ENCODE measurements at places on chromosomes 3 and 15.
A peak's percentile ranks its signal among the peaks of the same experiment; 100 is the strongest.

DNA sequence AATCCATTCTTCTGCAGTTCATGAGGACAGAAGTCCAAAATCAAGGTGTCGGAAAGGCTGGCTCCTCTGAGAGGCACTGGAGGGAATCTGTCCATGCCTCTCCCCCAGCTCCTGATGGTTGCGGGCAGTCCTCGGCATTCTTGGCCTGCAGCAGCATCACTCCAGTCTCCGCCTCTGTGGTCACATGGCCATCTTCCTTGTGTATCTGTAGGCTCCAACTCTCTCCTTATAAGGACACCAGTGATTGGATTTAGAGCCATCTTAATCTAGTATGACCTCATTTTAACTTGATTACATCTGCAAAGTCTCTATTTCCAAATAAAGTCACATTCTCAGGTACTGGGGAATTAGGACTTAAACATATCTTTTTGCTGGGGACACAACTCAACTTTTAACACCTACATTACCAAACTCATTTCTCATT lies 56.0 kb upstream of the FLNB start:
- DNase-seq, result peak; percentile 60

GRCh38 chr3:39287216-39288164 lies 7.7 kb upstream of the CX3CR1 start:
- no peak for DNase-seq

- no peak for DNase-seq
Observed at GRCh38 chr15:89820666-89821611, 6.3 kb upstream of the ANPEP start.

DNA sequence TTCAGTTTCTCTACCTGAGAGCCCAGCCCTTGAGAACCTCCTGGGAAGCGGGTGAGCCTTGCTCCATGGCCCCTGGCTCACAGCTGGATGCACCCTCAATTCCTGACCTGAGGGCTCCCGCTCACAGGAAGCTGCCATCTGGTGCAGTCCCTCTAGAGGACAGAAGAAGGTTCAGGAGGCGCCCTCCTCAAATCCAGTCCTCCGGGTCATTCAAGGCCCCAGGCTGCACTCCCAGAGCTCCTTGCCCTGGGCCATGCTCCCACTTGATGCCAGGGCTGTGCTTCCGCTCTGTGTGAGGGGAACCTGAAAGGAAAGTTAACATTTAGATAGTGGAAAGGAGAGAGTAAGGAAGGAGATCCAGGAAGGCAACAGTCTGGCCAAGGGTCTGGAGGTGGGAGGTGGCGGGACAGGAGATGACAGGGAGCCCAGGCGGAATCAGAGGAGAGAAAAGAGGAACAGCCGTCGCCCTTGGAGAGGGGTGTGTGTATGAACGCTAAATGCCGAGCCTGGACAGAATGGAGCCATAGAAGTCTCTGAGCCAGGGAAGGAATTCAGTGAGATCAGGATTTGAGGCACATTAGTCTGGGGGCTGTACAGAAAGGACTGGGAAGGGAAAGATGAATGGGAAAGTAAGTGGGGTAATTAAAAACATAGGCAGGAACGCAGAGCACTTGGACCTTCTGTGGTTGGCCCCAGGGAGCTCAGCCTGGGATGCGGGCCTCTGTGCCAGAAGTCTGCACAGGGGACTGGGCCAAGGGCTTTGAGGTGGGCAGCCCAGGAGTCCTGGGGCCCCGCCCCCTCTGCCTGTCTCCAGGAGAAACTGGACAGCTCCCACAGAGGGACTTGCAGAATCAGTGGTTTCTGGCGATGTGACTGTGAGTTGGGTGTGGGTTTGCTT lies 26.1 kb downstream of the TBC1D21 start:
- DNase-seq, result no peak

GRCh38 chr3:197443506-197443905 lies 112.3 kb downstream of the BDH1 start:
- DNase-seq, result no peak

DNA sequence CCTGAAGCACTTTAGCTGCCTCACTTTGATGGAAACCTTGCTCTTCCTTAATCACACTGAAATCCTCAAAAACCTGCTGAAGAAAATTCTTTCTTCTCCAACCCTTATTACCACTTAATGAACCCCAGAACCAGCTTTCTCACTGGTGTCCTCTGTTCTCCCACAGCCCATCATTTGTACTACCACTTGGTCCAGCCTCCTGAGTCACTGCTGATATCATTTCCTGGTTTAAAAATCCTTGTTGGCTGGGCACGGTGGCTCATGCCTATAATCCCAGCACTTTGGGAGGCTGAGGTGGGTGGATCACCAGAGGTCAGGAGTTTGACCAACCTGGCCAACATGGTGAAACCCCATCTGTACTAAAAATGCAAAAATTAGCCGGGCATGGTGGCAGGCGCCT lies 418.6 kb upstream of the KCNMB2 start:
- DNase-seq, result no peak

GRCh38 chr15:29018995-29019976 lies 133.5 kb downstream of the APBA2 start:
- DNase-seq, result no peak

DNA sequence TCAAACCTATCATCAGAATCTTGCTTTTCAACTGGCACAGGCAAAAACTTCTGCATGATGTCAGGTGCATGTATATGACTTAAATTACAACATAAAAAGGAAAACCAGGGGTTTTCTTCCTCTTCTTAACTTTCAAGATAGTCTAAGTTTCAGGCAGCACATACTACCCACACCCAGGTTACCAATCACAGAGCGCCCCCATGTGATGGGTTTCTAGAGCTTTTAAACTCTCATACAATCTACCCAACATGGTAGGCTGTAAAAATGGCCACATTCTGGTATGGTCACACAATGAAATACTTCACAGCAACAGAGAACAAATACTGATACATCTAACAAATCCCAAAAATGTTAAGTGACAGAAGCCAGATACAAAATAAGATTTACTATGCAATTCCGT lies 7.4 kb downstream of the MESD start:
- DNase-seq, result no peak

DNA sequence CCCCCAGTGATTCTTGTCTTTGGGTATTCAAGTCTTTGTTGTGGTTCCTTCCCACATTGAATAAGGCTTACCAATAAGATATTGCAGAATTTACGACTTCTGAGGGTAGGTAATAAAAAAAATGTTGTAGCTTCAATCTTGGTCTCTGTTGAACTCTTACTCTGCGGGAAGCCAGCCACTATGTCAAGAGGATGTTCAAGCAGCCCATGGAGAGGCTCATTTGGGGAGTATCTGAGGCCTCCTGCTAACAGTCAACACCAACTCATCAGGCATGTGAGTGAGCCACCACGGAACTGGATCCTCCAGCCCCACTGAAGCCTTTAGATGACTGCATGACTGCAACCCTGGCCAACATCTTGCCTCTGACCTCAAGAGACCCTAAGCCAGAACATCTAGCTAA lies 3.2 kb upstream of the TBC1D23 start:
- no peak for DNase-seq

- no peak for DNase-seq
Observed at GRCh38 chr3:62035402-62036057, 337.8 kb downstream of the FEZF2 start.

- no peak for DNase-seq
Observed at GRCh38 chr3:23746441-23746840, 59.3 kb upstream of the UBE2E1 start.

DNA sequence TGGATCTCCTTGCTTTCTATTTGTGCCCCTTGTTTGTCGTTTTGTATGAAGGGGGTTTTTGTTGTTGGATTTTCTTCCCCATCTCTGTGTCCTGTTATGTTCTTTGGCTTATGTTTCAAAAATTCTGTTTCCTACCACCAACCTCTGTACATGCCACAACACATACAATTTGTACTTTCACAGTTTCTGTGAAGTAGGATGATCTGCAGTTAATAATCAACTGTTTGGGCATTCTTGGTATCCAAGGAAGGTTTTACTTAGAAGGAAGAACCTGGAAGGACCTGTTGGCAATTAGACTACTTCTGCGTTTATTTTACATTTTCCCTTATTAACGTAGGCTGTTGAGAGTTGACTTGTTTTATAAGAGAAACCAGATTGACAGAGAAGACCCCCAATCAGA lies 8.3 kb downstream of the SETD5 start:
- no peak for DNase-seq

DNA sequence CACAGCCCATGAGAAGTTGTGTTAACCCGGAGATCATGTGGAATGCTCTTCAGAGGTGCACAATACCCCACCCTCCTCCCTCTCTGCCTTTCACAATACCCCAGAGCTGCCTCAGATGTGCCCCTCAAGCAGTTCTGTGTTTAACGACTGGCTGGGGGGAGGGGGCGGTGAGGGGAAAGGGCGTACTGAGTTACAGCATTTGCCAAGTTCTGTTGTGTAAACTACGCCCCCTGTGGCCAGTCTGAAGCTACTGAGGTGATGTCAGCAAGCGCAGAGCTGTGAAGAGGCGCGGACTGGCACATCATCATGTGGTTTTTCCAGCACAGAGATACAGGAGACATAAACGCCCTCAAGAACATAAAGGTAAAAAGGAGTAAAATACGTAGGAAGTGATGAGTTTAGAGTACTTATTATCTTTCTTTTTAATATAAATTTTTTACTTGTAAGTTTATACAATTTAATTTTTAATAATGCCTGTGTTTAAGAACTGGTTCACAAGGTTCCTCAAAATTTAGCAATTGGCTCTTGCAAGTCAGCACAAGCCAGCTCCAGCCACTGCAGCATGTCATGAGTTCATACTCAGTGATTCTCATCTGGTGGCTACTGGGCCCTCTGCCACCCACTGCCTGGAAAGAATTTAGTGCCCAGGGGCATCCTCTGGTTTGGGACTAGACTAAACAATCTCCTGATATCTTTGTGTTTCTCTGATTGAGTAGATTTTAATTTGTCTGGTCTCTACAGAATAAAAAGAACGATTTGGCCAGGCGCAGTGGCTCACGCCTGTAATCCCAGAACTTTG lies 1.7 kb downstream of the EPB42 start:
- DNase-seq, result peak; percentile 17

GRCh38 chr15:82653483-82654168 lies 6.5 kb upstream of the CPEB1 start:
- DNase-seq, result no peak

GRCh38 chr3:186298876-186299275 lies 63.2 kb downstream of the DGKG start:
- no peak for DNase-seq

DNA sequence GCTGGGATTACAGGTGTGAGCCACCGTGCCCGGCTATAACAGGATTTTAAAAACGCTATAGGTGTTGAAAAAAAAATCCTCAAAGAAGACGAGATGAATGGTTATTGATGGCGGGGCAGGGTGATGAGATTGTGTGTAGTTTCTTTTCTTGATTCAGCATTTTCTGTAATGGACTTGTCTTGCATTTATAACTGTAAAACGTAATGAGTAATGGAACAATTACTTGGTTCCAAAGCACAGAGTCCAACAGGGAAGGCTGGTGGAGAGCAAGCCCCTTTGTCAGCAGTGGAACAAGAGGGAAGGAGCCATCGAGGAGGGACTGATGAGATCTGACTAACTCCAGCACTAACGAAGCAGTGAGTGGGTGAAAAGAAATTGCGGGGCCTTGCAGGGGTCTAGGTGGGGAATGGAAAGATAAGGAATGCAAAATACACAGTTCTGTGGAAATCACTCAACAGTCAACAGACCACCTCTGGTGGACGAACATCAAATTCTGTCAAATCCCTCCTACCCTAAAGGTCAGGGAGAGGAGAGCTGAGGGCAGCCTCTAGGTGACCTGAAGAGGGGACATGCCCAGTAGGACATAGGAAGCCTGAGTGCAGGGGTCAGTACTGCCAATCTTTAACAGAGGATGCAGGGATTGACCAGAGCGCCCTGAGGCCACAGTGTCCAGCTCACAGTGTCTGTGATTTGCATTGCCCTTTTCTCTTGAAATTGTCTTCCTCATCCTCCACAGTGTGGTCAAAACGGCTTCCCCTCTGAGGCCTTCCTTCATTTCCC lies 23.1 kb upstream of the CDCP1 start:
- DNase-seq, result no peak

DNA sequence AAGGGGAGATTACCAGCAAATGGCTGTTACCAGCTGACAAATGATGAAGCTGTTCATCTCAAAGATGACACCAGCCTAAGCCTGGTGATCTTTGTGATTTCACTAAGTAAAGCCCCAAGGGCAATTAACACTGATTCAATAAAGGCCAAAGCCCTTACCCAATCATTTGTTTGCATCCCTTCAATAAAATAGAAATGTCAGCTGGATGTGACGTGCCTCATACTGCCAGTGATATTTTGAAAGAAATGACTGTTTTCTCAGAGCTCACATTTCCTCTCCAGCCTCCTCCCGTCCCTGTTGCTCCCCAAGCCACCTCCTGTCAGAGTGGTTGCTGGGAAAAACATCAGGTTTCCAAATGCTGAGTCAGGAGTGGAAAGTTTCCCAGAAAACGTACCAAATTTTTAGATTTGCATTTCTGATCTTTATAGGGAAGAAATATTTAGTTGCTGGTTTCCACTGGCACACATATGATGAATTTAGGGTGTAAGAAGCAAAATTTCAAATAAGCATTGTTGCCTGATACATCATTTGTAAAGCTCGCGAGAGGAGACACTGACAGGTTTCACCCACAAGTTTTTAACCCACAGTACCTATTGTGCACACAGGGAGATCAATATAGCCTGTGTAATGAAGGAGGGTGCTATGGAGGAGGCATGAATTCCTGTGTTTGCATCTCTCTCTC lies 21.0 kb downstream of the C2CD4A start:
- DNase-seq, result no peak

DNA sequence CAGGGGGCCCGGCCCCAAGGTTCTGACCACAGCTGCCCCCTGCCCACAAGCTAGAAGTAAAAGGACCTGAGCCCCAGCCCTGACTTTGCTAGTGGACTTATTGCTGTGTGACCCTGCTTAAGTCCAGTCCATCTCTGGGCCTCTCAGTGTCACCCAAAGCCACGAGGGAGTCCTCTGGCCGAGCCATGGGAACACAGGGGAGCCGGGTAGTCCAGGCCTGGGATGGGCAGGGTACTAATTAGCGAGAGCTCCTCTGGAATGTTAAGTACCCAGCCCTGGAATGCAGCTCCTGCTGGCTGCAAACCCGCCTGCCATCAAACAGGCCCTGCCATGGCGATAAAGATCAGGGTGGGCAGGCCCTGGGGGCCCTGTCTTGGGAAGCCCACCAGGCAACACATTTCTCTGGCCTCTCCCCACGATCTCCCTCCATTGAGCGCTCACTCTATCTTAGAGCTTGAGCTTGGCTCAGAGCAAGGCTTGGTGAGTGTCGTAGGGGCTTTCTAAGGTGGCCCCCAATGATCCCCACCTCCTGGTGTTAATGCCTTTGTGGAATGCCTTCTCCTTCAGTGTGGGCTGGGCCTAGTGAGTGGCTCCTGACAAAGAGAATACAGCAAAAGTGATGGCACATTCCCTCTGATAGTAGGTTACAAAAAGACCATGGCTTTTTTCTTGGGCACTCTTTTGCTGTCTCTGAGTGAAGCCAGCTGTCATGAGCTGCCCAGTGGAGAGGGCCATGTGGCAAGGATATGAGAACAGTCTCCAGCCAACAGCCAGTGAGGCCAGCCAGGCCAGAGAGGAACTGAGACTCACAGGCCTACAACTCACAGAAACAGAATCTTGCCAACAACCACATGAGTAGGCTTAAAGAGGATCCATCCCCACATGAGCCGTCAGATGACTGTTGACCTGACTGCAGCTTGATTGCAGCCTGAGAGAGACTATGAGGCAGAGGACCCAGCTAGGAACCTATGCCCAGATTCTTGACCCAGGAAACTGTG lies 133.1 kb downstream of the SMAD6 start:
- DNase-seq, result peak; percentile 69
